Mucosa of descending colon (tissue), 3 donors: ENCODE measurements at places on chromosomes 12 and 14.

DNA sequence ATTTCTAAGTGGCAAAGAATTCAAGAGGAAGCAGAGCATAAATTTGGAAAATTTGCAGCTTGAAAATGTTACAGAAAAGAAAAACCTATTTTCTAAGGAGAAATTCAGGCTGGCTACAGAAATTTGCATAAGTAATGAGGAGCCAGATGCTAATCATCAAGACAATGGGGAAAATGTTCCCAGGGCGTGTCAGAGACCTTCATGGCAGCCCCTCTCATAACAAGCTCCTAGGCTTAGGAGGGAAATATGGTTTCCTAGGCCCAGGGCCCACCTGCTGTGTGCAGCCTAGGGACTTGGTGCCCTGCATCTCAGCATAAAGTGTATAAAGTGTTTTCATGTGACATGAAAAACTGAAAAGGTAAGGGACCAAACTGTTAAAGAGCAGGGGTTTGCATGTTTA, 1796.3 kb upstream of the FLRT2 start:
- no peak for DNase-seq

GRCh38 chr12:112167718-112168525, 42.6 kb downstream of the TRAFD1 start:
- no peak for DNase-seq

DNA sequence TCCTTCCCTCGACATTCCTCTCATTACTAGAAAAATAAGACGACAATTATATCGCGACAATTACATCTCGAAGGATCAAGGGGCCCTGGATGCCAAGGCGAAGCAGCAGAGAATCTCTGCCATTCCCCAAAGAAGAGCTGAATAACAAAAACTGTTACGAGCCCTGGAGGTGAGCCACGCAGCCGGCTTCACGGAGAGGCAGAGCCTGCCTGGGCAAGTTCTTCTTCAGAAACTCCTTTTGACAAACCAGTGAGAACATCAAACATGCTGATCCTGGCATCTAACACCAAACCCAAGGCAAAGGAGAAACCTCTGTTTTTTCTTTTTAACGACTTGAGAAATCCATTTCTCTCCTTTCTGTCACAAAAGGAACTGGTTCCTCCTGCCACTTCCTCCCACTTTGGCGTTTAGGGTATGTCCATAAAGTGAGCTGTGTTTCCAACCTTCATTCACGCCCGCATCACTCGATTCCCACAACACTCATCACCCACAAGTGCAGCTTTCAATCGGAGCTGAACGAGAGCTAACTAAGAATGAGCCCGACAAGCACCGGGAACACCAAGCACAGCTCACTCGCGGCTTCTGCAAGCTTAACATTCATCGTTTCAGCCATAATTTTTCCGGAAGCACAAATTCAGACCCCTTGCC, 21.5 kb downstream of the CCDC88C start:
- DNase-seq, result peak; percentile 49

- DNase-seq, result no peak
Observed at GRCh38 chr12:98504368-98504617, 11.1 kb upstream of the TMPO start.
